ENCODE measurements at places on chromosomes 3 and 15.

GRCh38 chr3:134753999-134754742 is 40.9 kb upstream of the EPHB1 start:
- DNase-seq, result no peak

- DNase-seq, result peak; percentile 61
Measured at GRCh38 chr3:30779686-30780287, 114.7 kb downstream of the GADL1 start.

DNA sequence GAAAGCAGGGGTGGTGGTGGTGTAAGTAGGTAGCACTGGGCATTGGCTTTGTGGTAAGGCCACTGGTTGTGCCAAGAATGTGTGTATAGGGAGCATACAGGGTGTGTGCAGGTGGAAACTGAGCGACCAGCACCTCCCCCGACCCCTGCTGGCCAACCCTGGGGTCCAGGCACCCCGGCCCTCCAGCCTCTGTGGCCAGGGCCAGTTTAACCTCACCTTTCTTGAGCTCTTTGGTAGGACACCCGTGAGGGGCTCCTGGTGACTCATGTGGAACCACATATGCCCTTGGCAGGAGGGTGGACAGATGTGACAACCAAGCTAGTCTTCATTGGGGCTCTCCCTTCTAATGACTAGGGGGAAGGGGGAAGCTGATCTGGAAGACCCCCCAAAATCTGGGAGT is 19.5 kb downstream of the SHF start:
- DNase-seq, result no peak

- DNase-seq, result no peak
Measured at GRCh38 chr3:165827883-165828282, 9.3 kb downstream of the BCHE start.

GRCh38 chr3:47890828-47891612 is 88.1 kb downstream of the DHX30 start:
- DNase-seq, result no peak

- no peak for DNase-seq
Measured at GRCh38 chr15:26232691-26233090, 369.6 kb upstream of the ATP10A start.

DNA sequence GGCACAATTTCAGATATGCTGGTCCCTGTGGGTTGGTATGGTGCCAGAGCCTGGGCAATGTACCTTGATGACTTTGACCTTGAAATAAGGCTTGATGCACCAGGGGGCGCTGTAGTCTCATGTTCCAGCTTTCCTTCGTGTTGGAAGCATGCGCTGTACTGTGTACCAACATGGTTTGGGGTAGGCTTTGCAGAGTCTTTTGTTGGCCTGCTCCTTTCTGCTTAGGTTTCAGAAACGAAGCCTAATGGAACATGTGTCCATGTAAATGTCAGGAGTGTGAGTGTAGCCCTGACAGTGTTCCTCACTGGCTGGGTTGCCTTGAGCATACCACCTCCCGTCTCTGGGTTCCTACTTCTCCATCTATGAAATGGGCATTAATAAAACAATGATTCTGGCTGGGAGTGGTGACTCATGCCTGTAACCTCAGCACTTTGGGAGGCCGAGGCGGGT is 3.6 kb upstream of the CCR4 start:
- peak; percentile 88 for DNase-seq

DNA sequence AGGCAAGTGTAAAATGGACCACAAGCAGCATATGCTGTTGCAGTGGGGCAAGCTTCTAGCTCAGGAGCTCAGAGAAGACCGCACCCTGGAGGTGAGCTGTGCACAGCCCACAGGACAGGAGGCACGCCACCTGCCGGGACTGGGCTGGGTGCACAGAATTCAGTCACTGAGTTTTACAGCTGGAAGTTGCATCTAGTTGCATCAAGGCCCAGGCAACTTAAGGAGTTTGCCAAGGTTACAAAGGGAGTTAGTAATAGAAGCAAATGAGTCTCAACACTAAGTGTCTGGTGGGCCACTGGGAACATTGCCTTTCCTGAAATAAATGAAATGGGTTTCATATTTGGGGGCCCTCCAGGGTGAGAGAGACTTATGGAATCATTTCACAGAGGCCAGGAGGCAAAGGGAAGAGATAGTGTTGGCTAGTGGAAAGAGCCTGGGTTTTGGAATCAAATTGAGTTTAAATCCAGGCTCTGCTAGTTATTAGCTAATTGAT is 36.0 kb upstream of the TIMP4 start:
- DNase-seq, result peak; percentile 53

GRCh38 chr3:30342318-30343060 is 263.9 kb upstream of the TGFBR2 start:
- peak; percentile 93 for DNase-seq

DNA sequence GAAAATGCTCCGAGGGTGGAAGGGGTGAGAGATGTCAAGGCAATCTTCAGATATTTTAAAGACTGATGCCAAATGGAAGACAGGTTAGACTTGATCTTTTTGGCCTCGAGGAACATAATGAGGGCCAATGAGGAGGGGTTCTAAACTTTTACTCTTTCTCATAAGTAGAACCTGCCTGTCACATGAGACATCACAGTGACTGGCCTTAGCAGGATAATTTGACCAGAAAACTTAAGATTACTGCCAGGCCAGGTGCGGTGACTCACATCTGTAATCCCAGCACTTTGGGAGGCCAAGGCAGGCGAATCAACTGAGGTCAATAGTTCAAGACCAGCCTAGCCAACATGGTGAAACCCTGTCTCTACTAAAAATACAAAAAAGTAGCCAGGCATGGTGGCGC is 12.2 kb downstream of the TM4SF4 start:
- no peak for DNase-seq

GRCh38 chr3:197406266-197406665 is 107.9 kb upstream of the DLG1 start:
- DNase-seq, result no peak

- DNase-seq, result no peak
Measured at GRCh38 chr15:25329696-25330095, 109.1 kb downstream of the UBE3A start.

DNA sequence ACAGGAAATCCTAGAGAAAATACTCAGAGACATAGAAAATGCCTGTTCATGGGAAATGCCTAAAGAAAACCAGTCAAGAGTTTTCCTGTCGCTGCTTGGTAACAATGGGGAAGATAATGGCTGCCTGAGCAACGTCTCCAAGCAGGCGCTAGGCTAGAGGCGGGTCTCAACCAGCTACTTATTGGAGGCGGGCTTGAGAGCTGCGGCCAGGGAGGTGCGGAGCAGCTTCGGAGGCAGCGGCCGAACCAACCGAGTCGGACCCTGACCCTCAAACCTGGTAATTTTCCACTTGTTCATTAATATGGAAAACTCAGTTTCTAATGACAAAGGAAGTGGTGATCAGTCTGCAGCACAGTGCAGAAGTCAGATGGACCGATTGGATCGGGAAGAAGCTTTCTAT is 173.1 kb downstream of the DTWD1 start:
- DNase-seq, result no peak

DNA sequence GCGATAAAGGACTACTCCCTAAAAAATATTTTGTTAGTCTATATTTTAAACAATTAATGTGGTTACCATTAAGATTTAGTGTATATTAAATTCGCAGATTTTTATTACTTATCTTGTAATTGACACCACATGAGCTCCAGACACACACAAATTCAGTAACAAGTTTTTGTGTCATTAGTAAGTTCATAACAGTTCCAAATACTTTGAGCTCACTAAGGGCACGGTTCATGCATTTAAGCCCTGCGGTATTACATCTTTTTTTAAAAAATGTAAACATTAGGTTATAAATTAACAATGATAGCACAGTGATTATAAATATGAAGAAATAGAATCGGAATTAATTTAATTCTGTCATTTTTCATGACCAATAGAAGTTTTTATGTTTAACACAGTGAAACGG is 317.3 kb downstream of the ZNF385D start:
- DNase-seq, result no peak

DNA sequence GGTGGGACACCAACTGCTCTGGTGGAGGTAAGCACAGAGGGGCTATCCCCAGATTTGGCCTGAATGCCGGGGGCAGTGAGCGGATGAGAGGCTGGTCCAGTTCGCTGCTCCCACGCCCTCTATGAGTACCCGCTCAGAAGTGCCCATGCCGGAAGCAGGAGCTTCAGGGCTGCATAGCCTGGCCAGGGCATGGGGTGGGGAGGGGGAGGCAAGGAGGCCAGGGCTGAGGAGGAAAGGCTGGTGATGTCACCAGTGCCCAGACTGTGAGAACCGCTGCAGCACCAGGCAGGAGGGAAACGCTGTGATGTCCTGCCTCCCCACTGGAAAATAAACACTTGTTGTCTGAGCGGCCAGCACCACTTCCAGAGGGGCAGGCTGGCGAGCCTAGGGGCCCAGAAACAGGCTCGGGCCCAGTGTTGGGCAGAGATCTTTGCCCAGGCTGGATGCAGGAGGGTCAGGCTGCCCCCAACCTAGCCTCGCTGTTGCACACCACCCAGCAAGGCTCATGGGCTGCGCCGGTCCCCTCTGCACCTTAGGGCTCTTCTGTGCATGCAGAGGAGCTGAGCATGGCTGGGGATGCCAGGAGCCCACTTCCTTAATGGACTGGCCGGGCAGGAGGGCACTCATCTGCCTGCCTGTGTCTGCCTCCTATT is 10.9 kb upstream of the DLL4 start:
- DNase-seq, result no peak

DNA sequence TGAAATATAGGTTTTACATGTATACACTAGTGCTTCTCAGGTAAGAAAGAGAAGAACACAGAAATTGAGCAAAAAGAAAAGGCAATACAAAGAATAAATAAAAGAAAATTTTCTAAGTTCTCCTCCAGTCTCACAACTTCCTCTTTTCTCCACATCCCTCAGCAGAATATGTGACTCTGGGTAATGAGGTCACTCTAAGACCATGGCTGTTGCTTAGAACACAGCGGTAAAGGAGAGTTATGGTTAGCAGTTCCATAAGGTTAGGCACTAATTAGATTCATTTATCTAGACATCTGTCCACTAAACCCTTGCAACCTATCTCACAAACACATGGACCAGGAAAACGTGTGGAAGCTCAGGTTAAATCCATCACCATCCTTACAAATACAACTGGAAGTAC is 47.9 kb downstream of the IGSF11 start:
- no peak for DNase-seq

- DNase-seq, result no peak
Measured at GRCh38 chr15:73282567-73283365, 86.0 kb downstream of the HCN4 start.

- DNase-seq, result no peak
Measured at GRCh38 chr3:190605385-190605784, 91.5 kb downstream of the IL1RAP start.

GRCh38 chr3:150472421-150472820 is 64.3 kb downstream of the TSC22D2 start:
- no peak for DNase-seq

DNA sequence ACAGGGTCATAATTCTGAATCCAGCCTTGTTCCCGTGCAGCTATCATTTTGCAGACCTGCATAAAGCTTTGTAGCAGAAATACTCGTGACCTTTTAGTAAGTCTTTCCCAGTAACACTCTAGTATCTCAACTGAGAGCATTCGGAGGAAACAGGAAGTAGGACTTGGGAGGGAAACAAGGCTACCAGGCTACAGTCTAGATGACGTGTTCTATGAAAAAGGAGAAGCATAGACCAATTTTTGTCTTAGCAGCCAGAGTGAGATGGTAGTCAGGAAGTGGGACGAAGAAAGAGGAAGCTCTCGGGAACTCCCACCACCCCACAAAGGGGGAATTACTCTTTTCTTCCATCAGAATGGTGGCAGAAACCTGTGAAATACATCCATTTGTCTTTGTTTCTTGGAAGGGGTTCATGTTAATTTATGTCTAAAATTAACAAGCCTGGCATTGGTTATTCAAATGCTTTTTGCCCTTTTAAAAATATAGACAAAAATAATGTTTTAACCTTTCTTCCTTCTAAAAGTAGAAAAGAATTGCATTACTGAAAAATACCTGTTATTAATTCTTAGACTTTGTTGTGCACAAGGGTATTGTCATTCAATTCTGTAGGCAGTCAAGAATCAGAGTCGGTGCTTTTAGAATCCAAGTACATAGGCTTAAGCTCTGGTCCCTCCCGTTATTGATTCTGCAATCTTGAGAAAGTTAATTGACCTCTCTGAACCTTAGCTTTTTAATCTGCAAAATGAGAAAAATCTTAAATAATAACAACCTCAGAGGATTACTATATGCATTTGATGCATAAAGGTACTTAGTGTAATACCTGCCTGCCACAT is 1.6 kb upstream of the SUCNR1 start:
- DNase-seq, result peak; percentile 43

DNA sequence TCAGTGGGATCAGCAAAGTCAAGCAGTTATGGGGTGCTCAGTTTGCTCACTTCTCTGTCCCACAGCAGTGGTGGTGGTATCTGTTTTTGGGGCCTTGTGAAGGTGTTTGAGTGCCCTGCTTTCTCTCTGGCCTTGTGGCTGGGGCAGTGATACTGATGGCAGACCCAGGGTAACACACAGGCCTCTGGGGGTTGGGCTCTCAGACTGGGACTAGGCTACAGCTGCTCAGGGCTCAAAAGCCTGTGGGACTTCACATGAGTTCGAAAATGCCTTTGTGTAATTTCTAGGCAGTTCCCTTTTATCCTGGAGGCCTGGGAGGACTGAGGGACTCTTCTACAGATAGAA is 75.3 kb downstream of the STXBP5L start:
- no peak for DNase-seq

DNA sequence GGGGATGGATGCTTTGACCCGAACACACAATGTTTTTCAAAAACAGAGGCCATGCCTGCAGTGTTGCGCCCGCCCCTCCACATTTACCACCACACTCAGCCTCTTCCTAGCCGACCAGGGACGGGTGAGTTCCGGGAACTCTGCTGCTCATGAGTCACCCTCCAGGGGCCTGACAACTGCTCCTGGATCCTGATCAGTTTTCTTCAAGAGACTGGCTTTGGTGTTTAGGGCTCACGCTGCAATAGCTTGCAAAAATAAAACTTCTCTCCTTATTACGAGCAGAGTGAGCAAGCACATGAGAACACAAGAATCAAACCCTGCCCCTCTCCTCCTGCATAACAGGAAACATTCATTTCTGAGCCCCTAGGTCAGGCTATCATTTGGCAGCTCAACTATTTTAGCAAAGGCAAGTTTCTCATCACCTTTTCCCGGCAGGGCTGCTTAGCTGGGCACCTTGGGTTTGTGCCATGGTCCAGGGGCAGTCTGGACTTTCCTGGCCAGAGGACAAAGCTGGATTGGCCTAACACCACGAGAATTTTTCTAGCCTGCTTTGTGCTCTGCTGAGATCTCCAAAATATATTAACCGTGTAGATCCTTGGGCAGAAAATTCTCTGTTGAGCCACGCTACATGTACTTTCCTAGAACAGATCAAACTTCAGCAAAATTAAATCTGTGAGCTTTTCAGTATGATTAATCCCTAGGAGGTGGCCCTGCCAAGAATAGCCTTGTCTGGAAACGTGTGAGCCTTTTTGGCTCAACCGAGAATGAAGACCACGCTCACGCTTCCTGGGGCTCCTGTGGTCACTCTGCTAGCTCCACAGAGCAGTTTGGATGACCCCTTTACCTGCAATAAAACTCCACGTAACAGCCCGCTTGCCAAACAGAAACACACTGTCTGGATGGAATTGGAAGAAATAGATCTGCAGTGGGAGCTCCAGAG is 52.7 kb upstream of the SPATA12 start:
- DNase-seq, result peak; percentile 90

- DNase-seq, result peak; percentile 26
Measured at GRCh38 chr3:10495003-10495402, 10.4 kb downstream of the ATP2B2 start.

All from choroid plexus epithelial cell (primary cell).